Heart right ventricle (tissue), 16 donors: ENCODE measurements at places on chromosomes 5 and 9.
A peak's percentile ranks its signal among the peaks of the same experiment; 100 is the strongest.

DNA sequence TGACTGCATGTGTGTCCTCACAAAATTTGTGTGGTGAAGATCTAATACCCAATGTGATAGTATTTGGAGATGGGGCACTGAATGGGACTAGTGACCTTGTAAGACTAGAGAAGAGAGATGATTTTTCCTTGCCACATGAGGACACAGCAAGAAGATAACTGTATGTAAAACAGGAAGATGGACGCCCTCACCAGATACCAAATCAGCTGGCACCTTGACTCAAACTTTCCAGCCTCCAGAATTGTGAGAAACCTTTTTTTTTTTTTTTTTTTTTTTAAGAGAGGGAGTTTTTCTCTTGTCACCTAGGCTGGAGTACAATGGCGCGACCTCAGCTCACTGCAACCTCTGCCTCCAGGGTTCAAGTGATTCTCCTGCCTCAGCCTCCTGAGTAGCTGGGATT lies 40.3 kb downstream of the UBTD2 start:
- H3K36me3 ChIP-seq: no peaks in the 10 kb centered on the region
- H3K4me3 ChIP-seq: no peak overlapping the region
- H3K4me1 ChIP-seq: no peaks in the 10 kb centered on the region
- no peak for DNase-seq

GRCh38 chr5:160297776-160298175 lies 14.6 kb downstream of the CCNJL start:
- no peaks in the 10 kb centered on the region for H3K27me3 ChIP-seq
- no peak for DNase-seq
- peaks cover 10% of the 10 kb centered on the region for H3K4me1 ChIP-seq
- H3K27ac ChIP-seq: no peak overlapping the region
- no peaks in the 10 kb centered on the region for H3K36me3 ChIP-seq
- no peak overlapping the region for H3K4me3 ChIP-seq

- H3K27me3 ChIP-seq: no peaks in the 10 kb centered on the region
- H3K4me3 ChIP-seq: no peak overlapping the region
- no peak for DNase-seq
- H3K36me3 ChIP-seq: no peaks in the 10 kb centered on the region
- no peak overlapping the region for H3K27ac ChIP-seq
Measured at GRCh38 chr5:173823721-173824567, 64.2 kb upstream of the CPEB4 start.

- H3K4me1 ChIP-seq: no peaks in the 10 kb centered on the region
- H3K36me3 ChIP-seq: no peaks in the 10 kb centered on the region
- H3K4me3 ChIP-seq: no peak overlapping the region
Measured at GRCh38 chr9:136309101-136309801, 5.4 kb upstream of the CCDC187 start.

DNA sequence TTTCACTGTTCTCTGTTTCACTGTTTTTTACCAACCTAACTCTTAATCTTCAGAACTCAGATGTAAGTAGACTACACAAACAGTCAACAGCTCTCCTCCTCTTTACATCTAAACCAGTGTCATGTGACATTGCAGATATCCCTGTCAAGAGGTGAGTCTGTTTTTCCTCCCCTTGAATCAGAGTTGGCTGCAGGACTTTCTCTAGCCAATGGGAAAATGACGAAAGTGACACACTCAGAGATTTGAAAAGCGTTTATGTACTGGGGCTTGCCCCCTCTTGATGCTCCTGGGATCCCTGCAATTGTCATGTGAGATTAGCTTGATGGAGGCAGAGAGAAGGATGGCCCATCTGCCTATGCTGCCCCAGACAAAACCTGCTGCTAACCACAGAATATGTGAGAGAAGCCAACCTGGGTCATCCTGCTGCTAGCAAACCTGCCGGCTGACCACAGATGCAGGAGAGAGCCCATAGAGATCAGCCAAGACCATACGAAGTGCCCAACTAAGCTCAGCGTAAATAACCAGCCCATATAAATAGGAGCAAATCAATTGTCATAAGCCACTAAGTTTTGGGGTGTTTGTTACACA lies 111.1 kb downstream of the ASTN2 start:
- H3K4me1 ChIP-seq: no peaks in the 10 kb centered on the region
- DNase-seq: no peak
- H3K4me3 ChIP-seq: no peak overlapping the region
- H3K36me3 ChIP-seq: no peaks in the 10 kb centered on the region

- peak overlapping the region; percentile 83 for H3K27ac ChIP-seq
- H3K4me3 ChIP-seq: no peak overlapping the region
- DNase-seq: no peak
- peaks cover 5% of the 10 kb centered on the region for H3K4me1 ChIP-seq
- no peaks in the 10 kb centered on the region for H3K36me3 ChIP-seq
Measured at GRCh38 chr5:140607031-140607430, 25.9 kb downstream of the CD14 start.

DNA sequence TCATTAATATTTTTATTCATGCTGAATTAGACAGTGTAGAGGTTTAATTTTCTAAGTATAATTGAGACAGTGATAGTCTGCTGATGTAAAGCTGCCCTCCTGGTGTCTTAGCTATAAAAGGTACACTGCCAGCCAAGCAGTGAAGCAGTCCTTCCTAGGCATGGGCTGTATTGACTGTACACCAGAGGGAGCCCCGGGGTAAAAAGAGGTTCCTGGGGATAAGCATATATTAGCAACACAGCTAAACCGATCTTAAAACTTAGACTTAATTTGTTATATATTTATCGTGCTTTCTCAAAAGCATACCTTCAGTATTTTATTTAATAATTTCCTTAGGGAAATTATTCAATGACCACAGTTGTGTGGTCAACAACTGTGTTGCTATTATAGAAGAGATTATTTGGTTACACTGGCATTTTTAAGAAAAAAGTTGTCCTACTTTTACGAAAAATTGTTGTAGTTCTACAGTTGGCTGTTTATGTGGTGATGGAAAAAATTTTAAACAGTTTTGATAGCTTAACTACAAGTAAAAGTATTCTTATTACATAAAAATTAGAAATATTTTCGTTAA lies 68.8 kb downstream of the ELL2 start:
- H3K4me1 ChIP-seq: peaks cover 22% of the 10 kb centered on the region
- peaks cover 100% of the 10 kb centered on the region for H3K36me3 ChIP-seq
- DNase-seq: no peak
- H3K4me3 ChIP-seq: no peak overlapping the region
- H3K27me3 ChIP-seq: no peaks in the 10 kb centered on the region

- H3K27ac ChIP-seq: no peak overlapping the region
- DNase-seq: no peak
- H3K4me3 ChIP-seq: no peak overlapping the region
- no peaks in the 10 kb centered on the region for H3K4me1 ChIP-seq
- no peaks in the 10 kb centered on the region for H3K36me3 ChIP-seq
Measured at GRCh38 chr9:84241817-84242373, 98.7 kb downstream of the SLC28A3 start.

DNA sequence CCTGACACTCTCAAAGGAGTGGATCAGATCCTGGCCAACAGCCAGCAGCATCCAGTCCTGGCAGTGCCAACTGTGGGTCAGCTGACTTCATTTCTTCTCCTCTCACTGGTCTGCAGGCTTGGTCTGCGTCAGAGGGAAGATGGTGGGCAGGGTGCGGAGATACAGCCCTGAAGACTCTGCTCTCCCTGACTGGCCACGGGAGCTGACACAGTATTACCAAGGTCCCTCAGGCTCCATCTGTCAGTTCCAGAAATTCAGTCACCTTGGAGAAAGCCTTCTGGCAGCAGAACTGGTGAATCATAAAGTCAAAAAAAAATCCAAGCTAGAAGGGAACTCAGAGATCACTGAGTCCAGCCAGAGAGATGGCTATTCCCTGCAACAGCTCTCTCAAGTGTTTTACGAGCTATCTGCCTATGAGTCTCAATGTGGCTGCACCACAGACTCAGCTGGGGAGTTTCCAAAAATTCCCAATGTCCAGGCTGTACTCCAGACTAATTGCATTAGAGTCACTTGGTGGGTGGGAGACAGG lies 27.9 kb downstream of the C1QTNF2 start:
- H3K36me3 ChIP-seq: no peaks in the 10 kb centered on the region
- no peaks in the 10 kb centered on the region for H3K4me1 ChIP-seq
- H3K27me3 ChIP-seq: no peaks in the 10 kb centered on the region
- no peak overlapping the region for H3K27ac ChIP-seq

GRCh38 chr5:8350644-8351339 lies 481.8 kb downstream of the MTRR start:
- H3K36me3 ChIP-seq: no peaks in the 10 kb centered on the region
- H3K27me3 ChIP-seq: no peaks in the 10 kb centered on the region
- H3K27ac ChIP-seq: no peak overlapping the region
- H3K4me3 ChIP-seq: no peak overlapping the region
- no peak for DNase-seq

DNA sequence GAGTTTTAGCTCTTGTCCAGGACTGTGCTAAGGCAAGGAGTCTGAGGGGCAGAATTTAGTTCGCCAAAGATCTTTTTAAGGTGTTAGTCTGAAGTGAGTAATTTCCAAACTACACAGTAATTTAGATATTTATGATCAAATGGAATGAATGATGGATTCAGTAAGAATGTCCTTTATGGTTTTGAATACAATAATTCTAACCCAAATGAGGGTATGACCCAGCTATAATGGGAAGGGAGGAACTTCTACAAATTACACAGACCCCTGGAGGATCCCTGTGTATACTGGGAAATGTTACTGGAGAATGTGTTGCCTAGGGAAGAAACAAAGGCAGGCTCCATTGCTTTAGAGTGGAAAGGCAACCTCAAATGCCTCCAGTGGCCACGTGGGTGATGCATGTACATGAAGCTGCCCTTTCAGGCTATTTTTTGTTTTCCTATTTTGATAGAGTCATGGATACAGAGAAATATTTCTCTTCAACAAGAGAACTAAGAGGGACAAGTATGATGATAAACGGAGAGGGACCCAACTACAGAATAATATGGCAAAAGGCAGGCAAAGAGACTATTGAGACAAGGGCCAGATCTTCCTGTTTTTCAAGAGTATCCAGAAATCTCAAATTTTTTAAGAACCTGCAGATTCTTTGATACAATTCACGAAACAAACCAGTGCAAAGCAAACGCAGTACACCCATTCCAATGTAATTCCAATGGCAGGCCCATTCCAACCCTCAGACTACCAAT lies 25.4 kb downstream of the SLC1A3 start:
- no peaks in the 10 kb centered on the region for H3K27me3 ChIP-seq
- H3K4me3 ChIP-seq: no peak overlapping the region
- peaks cover 18% of the 10 kb centered on the region for H3K36me3 ChIP-seq
- no peak overlapping the region for H3K27ac ChIP-seq

- no peak overlapping the region for H3K27ac ChIP-seq
- no peaks in the 10 kb centered on the region for H3K36me3 ChIP-seq
- no peak overlapping the region for H3K4me3 ChIP-seq
- no peak for DNase-seq
Measured at GRCh38 chr9:5274770-5275169, 29.7 kb downstream of the RLN2 start.

- H3K27me3 ChIP-seq: no peaks in the 10 kb centered on the region
- no peak overlapping the region for H3K4me3 ChIP-seq
- H3K27ac ChIP-seq: no peak overlapping the region
- H3K36me3 ChIP-seq: no peaks in the 10 kb centered on the region
Measured at GRCh38 chr5:143472576-143472975, 69.1 kb upstream of the NR3C1 start.

GRCh38 chr5:175290379-175290778 lies 153.6 kb downstream of the DRD1 start:
- H3K36me3 ChIP-seq: no peaks in the 10 kb centered on the region
- no peaks in the 10 kb centered on the region for H3K4me1 ChIP-seq
- H3K27ac ChIP-seq: no peak overlapping the region
- no peak overlapping the region for H3K4me3 ChIP-seq

GRCh38 chr5:159034083-159034824 lies 65.5 kb downstream of the EBF1 start:
- peaks cover 44% of the 10 kb centered on the region for H3K4me1 ChIP-seq
- no peak overlapping the region for H3K4me3 ChIP-seq

GRCh38 chr5:96893342-96893741 lies 17.0 kb downstream of the ERAP2 start:
- no peaks in the 10 kb centered on the region for H3K4me1 ChIP-seq
- no peaks in the 10 kb centered on the region for H3K27me3 ChIP-seq
- DNase-seq: no peak
- H3K36me3 ChIP-seq: peaks cover 94% of the 10 kb centered on the region

GRCh38 chr9:21813575-21814473 lies 11.4 kb downstream of the MTAP start:
- H3K27me3 ChIP-seq: no peaks in the 10 kb centered on the region
- H3K36me3 ChIP-seq: peaks cover 27% of the 10 kb centered on the region
- no peak overlapping the region for H3K4me3 ChIP-seq
- H3K4me1 ChIP-seq: peaks cover 37% of the 10 kb centered on the region
- H3K27ac ChIP-seq: no peak overlapping the region
- peak; percentile 81 for DNase-seq

GRCh38 chr5:110634475-110634874 lies 92.0 kb downstream of the TMEM232 start:
- no peaks in the 10 kb centered on the region for H3K36me3 ChIP-seq
- no peak overlapping the region for H3K4me3 ChIP-seq
- no peaks in the 10 kb centered on the region for H3K4me1 ChIP-seq

DNA sequence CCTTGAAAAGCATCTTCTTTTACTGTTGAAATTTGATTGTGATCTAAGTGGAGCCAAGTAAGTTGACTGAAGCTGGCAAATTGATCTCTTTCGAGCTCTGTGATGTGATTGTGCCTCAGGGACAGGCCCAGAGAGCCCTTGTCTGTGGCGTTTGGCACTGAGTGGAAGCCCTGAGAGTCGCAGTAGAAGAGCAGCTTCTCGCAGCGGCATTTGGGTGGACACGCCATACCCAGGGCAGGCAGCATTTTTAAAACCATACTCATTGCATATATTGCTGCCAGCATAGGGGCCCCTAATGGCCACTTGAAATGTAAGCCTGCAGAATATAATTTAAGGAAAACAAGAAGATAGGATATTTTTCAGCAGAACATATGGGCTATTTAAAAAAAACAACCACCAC lies 894 bp downstream of the LRRTM2 start:
- no peaks in the 10 kb centered on the region for H3K27me3 ChIP-seq
- no peak for DNase-seq
- no peak overlapping the region for H3K4me3 ChIP-seq
- H3K27ac ChIP-seq: no peak overlapping the region

- H3K4me1 ChIP-seq: peaks cover 31% of the 10 kb centered on the region
- no peak overlapping the region for H3K27ac ChIP-seq
- no peak for DNase-seq
Measured at GRCh38 chr5:67246108-67246507, 49.5 kb upstream of the CD180 start.

DNA sequence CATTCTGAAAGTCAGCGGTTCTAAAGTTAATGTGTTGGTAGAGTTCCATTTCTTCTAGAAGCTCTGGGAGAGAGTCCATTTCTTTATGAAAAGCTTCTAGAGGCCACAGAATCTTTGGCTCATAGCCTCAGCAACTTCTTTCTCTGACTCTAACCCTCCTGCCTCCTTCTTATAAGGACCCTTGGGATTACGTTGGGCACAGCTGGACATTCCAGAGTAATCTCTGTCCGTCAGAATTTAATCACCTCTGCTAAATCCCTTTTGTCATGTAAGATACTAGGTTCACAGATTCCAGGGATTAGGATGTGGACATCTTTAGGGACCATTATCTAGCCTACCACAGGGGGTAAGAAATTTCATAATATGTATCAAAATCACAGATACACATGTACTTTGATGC lies 22.6 kb upstream of the ANKDD1B start:
- no peaks in the 10 kb centered on the region for H3K27me3 ChIP-seq
- no peak overlapping the region for H3K4me3 ChIP-seq
- H3K27ac ChIP-seq: no peak overlapping the region
- no peak for DNase-seq
